ENCODE measurements at places on chromosomes 2 and 18. TPM values are rescaled to one million over a fixed set of nuclear protein-coding genes. Genes with fewer than 3 reads are reported as not detected.

GRCh38 chr18:29711932-29712331, 1330.6 kb downstream of the DSC3 start:
- H3K27me3 ChIP-seq, result no peaks in the 10 kb centered on the region
- no peak overlapping the region for H3K27ac ChIP-seq
- no peaks in the 10 kb centered on the region for H3K36me3 ChIP-seq
- no peak overlapping the region for H3K4me3 ChIP-seq
- DNase-seq, result peak; percentile 85

DNA sequence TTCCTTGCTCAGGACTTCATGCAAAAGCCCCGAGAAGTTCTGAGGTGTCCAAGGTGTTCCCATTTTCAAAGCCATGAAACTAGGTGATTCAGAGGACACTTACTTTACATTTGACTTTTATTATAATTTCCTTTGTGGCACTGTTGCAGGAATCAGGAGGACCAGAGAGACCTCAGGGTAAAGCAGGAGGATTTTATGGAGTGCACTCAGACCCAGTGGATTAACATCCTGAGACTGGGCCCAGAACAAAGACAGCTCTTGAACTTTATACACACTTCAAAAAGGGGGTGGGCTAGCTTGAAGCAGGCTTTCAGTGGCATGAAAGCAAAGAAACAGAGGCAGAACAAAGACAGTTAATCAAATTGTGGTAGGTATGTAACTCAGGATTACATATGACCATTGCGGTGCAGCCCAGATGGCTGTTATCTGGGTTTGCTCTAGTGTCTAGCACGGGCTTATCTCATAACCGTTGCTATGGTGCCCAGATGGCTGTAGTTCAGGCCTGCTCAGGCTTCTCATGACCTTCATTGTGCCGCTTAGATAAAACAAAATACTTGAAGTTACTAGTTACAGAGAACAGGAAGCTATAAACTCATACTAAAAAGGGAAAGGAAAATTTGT, 39.4 kb downstream of the TMEM182 start:
- H3K4me3 ChIP-seq, result peak overlapping the region; percentile 25
- H3K27me3 ChIP-seq, result no peaks in the 10 kb centered on the region
- H3K4me1 ChIP-seq, result no peaks in the 10 kb centered on the region
- H3K27ac ChIP-seq, result no peak overlapping the region
- peaks cover 20% of the 10 kb centered on the region for H3K36me3 ChIP-seq
- no peak for DNase-seq

DNA sequence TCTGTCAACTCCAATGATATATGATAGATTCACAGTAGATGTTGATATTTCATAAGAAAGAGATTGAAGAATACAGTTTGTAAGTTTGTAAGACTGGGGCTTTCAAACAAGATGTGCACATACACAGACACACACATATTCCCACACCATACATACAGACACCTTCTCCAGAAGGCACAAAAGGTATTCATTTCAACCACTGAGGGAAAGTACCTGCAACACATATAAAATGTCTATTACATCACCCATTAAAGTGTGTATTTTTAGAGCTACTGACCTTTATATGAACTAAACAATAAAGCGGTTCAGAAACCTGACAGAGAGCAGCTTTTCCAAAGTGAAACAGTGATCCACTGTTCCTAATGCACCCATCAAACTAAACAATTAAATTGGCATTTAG, 53.3 kb downstream of the CCDC148 start:
- no peaks in the 10 kb centered on the region for H3K4me1 ChIP-seq
- no peak for DNase-seq
- H3K4me3 ChIP-seq, result no peak overlapping the region

DNA sequence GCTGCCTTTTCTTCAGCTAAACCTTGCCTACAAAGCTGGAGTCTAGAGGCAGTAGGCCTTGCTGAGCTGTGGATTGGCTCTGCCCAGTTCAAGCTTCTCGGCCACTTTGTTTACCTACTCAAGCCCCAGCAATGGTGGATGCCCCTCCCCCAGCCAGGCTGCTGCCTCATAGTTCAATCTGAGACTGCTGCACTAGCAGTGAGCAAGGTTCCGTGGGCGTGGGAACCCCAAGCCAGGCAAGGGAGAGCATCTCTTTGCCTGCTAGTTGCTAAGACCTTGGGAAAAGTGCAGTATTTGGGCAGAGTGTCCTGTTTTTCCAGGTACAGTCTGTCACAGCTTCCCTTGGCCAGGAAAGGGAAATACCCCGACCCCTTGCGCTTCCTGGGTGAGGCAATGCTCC, 68.9 kb downstream of the VAPA start:
- H3K27me3 ChIP-seq, result no peaks in the 10 kb centered on the region
- H3K4me1 ChIP-seq, result no peaks in the 10 kb centered on the region
- H3K36me3 ChIP-seq, result no peaks in the 10 kb centered on the region
- no peak overlapping the region for H3K4me3 ChIP-seq
- H3K27ac ChIP-seq, result no peak overlapping the region

DNA sequence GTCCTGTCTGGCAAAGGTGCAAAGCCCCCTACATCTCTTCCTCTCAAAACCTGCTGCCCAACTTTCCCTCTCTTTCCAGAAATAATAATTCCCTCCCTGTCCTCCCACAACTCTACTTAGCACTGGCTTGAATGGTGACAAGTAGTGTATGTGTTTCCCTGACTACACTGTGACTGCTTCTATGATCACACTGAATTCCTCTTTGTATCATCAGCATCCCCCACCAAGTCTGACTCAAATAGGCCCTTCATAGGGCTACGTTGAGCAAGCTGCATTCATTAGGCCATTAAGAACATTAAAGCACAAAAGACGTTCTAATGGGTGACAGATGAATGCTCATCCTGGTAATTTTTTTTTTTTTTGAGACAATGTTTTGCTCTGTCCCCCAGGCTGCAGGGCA, 13.7 kb upstream of the ST3GAL5 start:
- H3K36me3 ChIP-seq, result no peaks in the 10 kb centered on the region
- no peak overlapping the region for H3K27ac ChIP-seq
- H3K4me3 ChIP-seq, result no peak overlapping the region
- no peaks in the 10 kb centered on the region for H3K27me3 ChIP-seq

TSPYL6 gene
- not detected for total RNA-seq

SCN1A gene
- total RNA-seq, result not detected

DNA sequence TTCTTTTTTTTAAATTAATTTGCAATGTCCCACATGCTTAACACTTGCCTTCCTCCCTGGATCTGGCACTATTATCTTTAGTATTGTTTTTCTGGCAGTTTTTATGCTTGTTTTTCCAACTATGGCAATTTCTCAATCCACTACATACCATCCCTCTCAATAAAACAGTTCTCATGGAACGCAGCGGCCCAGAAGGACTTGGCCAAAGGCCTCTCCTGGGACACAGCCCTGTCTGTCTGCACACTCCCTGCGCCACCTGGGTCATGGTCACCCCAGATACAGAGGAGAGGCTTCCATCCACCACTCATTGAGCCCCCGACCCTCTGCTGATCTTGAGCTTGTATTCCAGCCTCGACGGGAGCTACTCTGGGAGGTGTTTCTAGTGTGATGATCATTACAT, 91.2 kb downstream of the TWIST2 start:
- DNase-seq, result peak; percentile 15
- H3K4me3 ChIP-seq, result no peak overlapping the region
- H3K27me3 ChIP-seq, result peaks cover 3% of the 10 kb centered on the region
- no peaks in the 10 kb centered on the region for H3K4me1 ChIP-seq
- H3K27ac ChIP-seq, result no peak overlapping the region
- no peaks in the 10 kb centered on the region for H3K36me3 ChIP-seq

DSG4 gene
- not detected for total RNA-seq

DNA sequence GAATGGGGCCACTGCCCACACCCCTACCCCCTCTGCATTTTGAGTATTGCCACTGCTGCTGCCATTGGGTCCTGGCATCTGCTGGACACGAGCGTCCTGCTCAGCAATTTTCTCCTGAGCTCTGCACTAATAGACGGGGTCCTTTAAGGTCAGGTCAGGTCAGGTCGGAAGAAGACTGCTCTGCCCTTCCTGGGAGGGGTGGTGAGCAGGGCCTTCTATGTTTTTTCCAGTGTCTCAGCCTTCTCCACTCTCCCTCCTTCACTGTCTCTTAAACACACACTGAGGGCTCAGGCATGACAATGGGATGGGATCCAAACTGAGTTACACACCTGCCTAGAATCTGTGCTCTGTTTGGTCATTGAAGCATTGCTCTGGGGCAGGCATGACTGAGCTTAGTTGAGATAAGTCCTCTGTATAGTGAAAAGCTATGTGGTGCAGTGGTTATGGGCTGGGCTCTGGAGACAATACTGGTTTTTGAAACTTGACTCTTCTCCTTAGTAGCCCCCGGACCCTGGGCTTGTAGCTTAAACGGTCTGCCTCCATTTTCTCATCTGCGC, 10.6 kb downstream of the MYO1B start:
- H3K27me3 ChIP-seq, result no peaks in the 10 kb centered on the region
- DNase-seq, result no peak
- peaks cover 15% of the 10 kb centered on the region for H3K4me1 ChIP-seq
- no peak overlapping the region for H3K4me3 ChIP-seq

GRCh38 chr18:24544949-24545348, 84.5 kb downstream of the HRH4 start:
- no peak for DNase-seq
- H3K27me3 ChIP-seq, result no peaks in the 10 kb centered on the region
- no peaks in the 10 kb centered on the region for H3K4me1 ChIP-seq
- no peak overlapping the region for H3K27ac ChIP-seq

DNA sequence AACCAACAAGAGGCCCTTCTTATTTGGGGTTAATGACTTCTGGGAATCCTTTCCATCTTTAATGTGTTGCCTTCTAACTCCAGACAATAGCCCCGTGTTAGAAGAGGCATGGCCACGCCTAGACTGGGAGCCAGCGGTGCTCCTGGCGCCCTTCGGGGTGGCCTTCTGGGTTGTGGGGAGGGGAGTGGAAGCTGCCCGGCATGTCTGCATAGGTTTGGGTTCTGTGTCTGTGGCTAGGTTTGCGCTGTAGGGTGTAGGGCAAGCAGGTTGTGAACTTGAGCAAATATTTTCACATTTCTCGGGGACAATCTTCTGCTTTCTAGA, 40.4 kb downstream of the CELF4 start:
- H3K4me1 ChIP-seq, result no peaks in the 10 kb centered on the region
- H3K4me3 ChIP-seq, result no peak overlapping the region
- no peaks in the 10 kb centered on the region for H3K36me3 ChIP-seq
- no peak overlapping the region for H3K27ac ChIP-seq
- H3K27me3 ChIP-seq, result peaks cover 53% of the 10 kb centered on the region
- no peak for DNase-seq

- peak overlapping the region; percentile 86 for H3K4me3 ChIP-seq
- H3K27me3 ChIP-seq, result peaks cover 21% of the 10 kb centered on the region
- peaks cover 5% of the 10 kb centered on the region for H3K4me1 ChIP-seq
Measured at GRCh38 chr2:12716032-12716281, 779 bp upstream of the TRIB2 start.

DNA sequence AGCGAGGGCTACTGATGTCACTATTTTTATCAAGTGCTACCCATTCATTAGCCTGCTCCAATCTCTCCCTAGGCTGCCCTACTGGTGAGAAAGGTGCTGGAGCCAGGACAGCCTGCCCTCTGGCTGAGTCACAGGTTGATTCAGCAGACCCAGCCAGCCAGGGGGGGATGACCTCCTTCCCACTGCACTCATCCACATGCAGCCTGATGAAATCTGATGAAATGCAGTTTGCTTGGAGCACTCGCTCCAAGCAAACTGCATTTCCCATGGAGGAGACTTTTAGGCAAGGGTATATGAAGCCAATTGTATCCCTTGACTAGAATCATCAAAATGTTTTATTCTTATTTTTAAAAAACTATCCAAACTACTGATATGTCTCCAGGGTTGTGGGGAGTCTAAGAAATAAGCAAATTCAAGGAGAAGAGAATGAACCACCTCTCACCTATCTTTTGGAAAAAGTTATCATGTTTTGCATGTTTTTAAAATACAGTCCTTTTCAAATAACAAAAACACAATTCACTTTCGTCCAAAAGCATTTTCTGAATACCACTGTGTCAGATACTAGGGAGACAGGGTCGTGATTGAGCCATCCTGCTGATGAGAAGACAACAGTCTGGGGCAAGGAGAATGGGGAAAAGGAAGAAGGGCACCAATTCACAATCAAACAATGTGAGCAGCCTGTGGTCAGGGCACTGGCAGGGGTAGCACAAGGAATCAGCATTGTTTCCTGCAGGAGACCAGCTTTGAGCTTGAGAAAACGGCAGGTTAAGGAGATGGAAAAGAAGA, 128.3 kb downstream of the AFF3 start:
- peak overlapping the region; percentile 64 for H3K27ac ChIP-seq
- no peaks in the 10 kb centered on the region for H3K36me3 ChIP-seq
- H3K4me3 ChIP-seq, result no peak overlapping the region
- DNase-seq, result peak; percentile 76
- no peaks in the 10 kb centered on the region for H3K27me3 ChIP-seq

ASB18 gene
- not detected for total RNA-seq

Data from endodermal cell (in vitro differentiated cells).